ENCODE measurements at places on chromosomes 5 and 9.

DNA sequence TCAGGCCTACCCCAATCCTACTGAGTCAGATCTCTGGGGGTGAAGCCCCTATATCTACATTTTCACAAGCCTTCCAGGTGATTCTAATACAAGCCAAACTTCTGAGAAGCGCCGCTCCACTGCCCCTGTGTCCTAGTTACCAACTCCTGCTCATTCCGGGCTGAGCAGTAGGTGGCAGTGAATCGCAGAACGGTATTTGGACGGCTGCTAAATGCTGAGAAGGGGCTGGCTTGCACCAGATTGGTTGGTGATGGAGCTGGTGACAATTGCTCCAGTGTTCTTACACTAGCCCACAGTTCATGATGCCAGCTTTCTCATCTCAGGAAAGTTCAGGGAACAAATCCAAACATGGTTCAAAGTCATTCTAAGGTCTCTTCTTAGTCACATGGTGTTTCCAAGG is 31.1 kb upstream of the FGF1 start:
- peak; percentile 76 for DNase-seq

DNA sequence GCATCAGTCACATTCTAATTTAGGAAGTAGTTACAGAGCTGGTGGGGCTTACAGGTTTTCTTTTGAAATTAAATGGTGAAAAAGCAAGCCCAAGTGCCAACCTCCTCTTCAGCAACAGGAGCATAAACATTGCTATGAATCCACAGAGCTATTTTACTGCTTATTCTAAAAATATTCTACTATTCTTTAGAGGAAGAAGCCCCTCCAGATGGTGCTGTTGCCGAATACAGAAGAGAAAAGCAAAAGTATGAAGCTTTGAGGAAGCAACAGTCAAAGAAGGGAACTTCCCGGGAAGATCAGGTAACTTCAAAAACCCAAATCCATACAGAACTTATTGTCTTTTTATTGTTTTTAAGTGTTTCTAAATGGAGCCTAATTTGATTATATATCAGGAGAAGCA is 202.8 kb downstream of the CWC27 start:
- DNase-seq, result no peak

DNA sequence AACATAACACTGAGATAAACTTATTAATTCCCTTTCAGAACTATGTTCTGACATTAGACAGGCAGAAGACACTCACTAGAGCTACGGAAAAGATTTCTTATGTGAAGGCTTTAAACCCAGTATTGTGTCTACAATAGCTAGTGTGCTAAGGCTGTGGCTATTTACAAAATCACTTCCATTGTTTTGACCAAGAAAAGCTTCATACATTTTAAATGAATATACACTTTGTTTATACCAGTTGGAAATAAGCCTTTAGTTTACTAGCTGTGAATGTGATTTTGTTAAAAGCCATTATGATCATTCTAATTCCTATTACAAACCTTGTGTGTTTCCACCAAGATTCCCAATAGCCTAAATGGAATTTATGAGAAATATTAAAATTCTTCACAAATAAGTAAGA is 83.0 kb downstream of the AGTPBP1 start:
- DNase-seq, result no peak

- no peak for DNase-seq
Measured at GRCh38 chr9:81656004-81656403, 33.3 kb downstream of the TLE1 start.

DNA sequence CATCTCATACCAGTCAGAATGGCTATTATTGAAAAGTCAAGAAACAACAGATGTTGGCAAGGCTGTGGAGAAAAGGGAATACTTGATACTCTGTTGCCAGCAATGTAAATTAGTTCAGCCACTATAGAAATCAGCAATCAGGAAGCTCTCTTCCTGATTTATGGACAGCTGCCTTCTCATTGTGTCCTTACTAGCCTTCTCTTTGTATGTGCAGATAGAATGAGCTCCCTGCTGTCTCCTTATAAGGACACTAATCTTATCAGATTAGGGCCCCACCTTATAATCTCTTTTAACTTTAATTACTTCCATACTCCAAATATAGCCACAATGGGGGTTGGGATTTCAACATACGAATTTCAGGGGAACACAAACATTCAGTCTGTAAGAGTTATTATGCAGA is 38.0 kb downstream of the KCNV2 start:
- DNase-seq, result peak; percentile 14

DNA sequence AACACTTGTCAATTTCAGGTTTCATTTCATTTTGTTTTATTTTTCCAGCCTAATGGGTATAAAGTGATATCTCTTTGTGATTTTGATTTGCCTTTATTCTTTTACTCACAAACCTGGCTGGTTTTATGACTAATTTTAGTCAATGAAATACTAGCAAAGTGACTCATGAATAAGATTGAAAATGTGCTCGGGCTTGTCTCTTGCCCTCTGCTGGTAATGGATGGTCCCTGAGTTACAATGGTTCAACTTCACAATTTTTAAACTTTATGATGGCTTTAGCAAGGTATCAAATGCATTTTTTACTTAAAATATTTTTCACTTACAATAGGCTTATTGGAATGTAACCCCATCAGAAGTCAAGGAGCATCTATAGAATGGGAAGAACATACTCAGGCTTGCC is 431.4 kb upstream of the CCNG1 start:
- no peak for DNase-seq

- no peak for DNase-seq
Measured at GRCh38 chr9:123003466-123003865, 30.0 kb upstream of the GPR21 start.

GRCh38 chr9:35797311-35798109 is 6.1 kb downstream of the NPR2 start:
- no peak for DNase-seq

GRCh38 chr9:37574241-37574721 is 1.9 kb downstream of the FBXO10 start:
- peak; percentile 84 for DNase-seq

GRCh38 chr9:84504360-84504759 is 163.8 kb upstream of the SLC28A3 start:
- no peak for DNase-seq

- peak; percentile 73 for DNase-seq
Measured at GRCh38 chr5:56900858-56901578, 8.4 kb upstream of the SETD9 start.

GRCh38 chr5:138391859-138392386 is 39.4 kb downstream of the KDM3B start:
- DNase-seq, result peak; percentile 99

DNA sequence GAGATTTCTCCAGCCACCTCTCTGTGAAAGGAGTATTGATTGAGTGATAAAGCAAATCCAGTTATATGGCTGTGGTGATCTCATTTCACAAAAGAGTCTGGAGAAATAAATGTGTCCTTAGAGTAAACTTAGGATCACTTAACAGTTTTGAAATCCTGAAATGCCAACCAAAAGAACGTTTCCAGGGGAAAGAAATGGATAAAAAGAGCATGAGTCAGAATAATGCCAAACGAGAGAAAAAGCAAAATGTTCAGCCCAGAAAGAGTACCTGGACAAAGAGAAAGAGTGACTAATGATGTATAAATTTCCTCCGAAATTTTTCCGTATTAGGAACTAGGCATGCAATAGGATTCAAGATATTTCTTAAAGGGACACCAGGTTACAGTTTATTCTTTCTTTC is 463.1 kb upstream of the CDH10 start:
- no peak for DNase-seq

DNA sequence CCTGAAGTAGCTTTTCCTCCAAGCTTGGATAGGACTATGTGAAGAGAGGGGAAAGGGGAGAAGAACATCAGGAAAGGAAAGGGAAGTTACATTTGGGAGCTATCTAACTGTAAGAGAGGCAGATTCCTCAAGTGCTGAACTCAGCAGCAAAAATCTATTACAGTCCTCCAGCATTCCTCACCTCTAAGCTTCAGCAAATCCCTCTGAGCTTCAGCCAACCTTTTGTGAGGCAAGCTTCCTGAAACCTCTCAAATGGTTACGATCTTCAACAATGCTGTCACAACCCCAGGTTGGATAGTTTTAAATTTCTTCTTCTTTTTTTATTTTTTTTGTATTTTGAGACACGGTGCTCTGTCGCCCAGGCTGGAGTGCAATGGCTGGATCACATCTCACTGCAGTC is 2.5 kb upstream of the RNF38 start:
- no peak for DNase-seq

DNA sequence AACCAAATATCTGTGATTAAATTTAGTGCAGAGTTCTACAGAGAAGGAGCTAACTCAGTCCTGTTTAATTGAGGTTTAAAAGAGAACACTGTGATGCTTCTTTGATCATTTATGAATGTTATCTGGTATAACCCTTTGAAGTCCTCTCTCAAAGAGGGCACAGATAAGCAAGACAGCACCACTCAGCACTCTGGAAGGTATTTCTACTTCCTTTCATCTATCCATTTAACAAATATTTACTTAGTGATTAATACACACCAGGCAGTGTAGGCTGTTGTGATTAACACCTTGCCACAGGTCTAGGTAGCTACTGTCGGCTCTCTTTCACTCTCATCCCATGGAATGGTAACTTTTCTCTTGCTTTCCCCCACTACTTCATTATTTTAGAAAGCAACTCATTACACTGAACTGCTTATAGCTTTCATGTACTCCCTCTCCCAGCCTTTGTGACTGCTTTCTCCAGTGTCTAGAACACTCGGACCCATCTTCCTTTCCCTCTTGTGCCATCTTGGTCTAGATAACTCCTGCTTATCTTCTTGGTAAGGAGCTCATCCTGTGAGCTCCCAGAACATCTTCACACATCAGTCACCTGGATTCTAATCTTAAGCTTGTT is 54.7 kb downstream of the GLDC start:
- DNase-seq, result no peak

DNA sequence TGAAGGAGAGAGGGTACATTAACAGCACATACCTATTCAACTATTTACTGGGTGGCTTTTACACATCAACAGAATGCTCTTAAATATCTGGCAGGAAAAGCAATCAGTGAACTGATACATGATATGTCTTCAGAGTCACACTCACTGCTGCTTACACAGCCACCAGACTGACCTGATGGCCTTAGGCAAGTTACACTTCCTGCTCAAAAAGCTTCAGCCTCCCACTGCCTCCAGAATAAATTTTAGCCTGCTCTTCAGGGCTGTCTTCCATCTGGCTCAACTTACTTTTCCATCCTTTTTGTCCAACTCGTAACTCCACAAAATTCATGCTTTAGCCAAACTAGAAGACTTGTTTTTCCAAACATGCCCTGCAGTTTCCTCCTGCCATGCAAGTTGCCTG is 10.7 kb downstream of the LOX start:
- DNase-seq, result peak; percentile 33

GRCh38 chr9:99868845-99869244 is 37.6 kb upstream of the STX17 start:
- DNase-seq, result no peak

GRCh38 chr9:17280350-17281012 is 145.6 kb downstream of the CNTLN start:
- DNase-seq, result no peak

DNA sequence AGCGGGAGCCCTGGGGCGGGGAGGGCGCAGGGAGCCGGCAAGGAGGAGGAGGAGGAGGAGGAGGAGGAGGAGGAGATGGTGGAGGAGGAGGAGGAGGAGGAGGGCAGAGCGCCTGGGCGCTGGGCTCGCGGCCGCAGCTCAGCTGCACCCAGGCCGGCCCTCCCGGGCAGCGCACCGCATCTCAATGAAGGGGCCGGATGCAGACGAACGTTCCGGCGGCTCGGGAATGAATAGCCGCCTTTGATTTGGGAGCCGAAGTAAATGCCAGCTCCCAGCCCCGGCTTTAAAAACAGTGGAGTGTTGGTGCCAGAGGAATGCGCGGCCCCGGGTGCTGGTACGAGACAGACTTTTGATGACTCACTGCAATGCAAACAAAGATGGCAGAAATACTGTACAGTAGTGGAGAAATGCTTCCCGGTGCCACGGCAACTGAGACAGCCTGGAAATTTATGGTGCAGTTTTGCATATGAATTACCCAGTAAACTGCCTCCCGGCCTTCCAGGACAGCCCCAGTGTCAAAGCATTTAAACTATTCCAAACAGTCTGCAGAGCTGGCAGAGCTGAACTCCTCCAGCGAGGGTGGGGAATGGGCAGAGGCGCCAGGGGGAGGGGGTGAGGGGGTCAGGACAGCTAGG is 43.1 kb downstream of the NACC2 start:
- peak; percentile 86 for DNase-seq

DNA sequence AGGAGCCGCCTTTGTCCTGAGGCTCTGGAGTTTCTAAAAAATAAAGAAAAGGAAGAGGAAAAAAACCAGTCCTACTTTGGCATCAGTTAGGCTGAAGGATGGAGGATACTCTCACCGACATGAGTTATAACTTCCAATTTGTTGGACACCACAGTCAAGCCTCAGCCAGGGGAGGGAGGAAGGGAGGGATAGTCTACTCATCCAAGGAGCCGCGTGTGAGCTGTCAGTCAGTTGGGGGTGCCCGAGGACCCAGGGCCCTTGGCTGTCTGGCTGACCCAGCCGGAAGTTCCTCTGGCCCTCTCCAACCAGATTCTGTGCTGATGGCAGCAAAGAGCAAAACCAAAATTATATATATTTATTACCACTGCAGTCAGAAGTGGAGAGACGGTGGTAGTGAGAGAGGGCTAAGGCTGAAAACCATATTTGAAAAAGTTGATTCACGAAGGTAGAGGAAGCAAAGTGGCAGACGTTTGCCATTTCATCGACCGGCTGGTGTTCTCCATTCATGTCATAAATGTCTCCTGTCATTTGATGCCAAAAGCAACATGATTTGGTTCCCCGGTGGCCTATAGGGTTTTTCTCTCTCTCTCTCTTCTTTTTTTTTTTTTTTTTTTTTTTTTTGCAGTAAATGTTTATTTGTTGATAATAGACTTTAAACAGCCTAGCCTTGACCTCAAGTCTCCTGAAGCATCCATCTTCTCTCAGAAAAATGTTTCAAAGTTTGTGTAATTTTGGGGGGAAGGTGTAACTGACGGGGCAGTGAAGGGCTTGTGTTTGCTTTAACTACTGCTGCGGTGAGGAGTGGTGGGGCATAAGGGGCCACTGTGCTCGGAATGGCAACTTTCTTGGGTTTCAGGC is 7.6 kb downstream of the LMX1B start:
- no peak for DNase-seq

DNA sequence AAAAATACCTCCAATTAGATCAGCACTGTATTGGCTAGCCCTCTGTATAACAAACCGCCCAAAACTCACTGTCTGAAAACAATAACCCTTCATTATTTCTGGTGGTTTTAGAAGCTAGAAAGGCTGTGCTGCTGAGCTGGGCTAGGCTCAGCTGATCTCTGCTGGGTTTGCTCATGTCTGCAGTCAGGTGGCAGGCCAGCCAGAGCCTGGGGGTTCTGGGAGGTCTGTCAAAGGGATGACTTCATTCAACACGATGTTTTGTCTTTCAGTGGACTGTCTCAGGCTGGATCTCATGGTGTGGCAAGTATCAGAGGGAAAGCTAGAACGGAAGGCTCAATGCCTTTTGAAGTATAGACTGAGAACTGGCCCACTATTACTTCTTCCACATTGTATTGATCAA is 335.1 kb upstream of the DMAC1 start:
- DNase-seq, result no peak

- no peak for DNase-seq
Measured at GRCh38 chr9:15249042-15249818, 57.8 kb downstream of the TTC39B start.

DNA sequence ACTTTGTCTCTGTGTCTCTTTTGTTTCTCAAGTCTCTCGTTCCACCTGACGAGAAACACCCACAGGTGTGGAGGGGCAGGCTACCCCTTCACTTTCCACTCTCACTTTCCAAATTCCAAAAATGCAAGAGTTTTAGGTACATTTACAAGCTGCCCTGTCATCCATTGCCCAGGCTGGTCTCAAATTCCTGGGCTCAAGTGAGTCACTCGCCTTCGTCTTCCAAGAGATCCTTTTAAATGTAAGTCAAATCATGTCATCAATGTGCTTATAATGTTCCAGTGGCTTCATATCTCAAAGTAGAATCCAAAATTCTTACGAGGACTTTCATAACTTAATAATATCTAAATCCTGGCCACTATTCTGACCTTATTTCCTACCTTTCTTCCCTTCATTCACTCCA is 20.4 kb upstream of the UGCG start:
- DNase-seq, result no peak
